ENCODE measurements at places on chromosomes 3 and 15. TPM values are rescaled to one million over a fixed set of nuclear protein-coding genes. Genes with fewer than 3 reads are reported as not detected.

Gene DGKG
- total RNA-seq: 0.86 TPM

Gene SCN11A
- 0.63 TPM for total RNA-seq

Gene CPEB1
- total RNA-seq: 1.4 TPM

Gene CHDH
- total RNA-seq: 8.0 TPM

Gene ZNF502
- 0.07 TPM for total RNA-seq

Gene FAM81A
- total RNA-seq: 0.35 TPM

Gene CCR3
- total RNA-seq: not detected

Gene NANOGP8
- total RNA-seq: 12.3 TPM

Gene SLC24A5
- not detected for total RNA-seq

Gene ANKRD63
- total RNA-seq: not detected

Gene SKOR1
- 0.23 TPM for total RNA-seq

Gene SEMA5B
- 36.6 TPM for total RNA-seq

Gene SEMA4B
- total RNA-seq: 26.3 TPM

Gene HMG20A
- total RNA-seq: 53.6 TPM

Gene ATG3
- 36.5 TPM for total RNA-seq

Gene PIF1
- total RNA-seq: 60.1 TPM

Gene CFAP100
- 0.44 TPM for total RNA-seq

Gene SLC2A2
- 0.48 TPM for total RNA-seq

Gene CP
- total RNA-seq: 0.59 TPM

Gene DAZL
- total RNA-seq: not detected

Gene LMOD3
- not detected for total RNA-seq

Gene GNAT1
- total RNA-seq: not detected

Gene THSD4
- total RNA-seq: 5.7 TPM

Gene TNNC1
- 50.9 TPM for total RNA-seq

Gene ATP8B4
- total RNA-seq: 0.95 TPM

Gene CLDN18
- total RNA-seq: 0.27 TPM

Gene CCDC32
- total RNA-seq: 11.1 TPM

Gene RPUSD2
- 20.5 TPM for total RNA-seq

Gene ADAMTS7
- 42.5 TPM for total RNA-seq

Gene DNAH12
- 0.77 TPM for total RNA-seq

Gene KCNAB1
- 0.81 TPM for total RNA-seq

Gene MTFMT
- 22.8 TPM for total RNA-seq

Gene SPINK8
- not detected for total RNA-seq

Gene MITF
- total RNA-seq: 3.9 TPM

Gene OPA1
- total RNA-seq: 69.4 TPM

Gene BNC1
- 0.07 TPM for total RNA-seq

Gene BNIP2
- total RNA-seq: 51.2 TPM

Gene GOLGA6D
- 0.21 TPM for total RNA-seq

Gene BFSP2
- total RNA-seq: not detected
